ENCODE measurements at places on chromosomes 6 and 20. TPM values are rescaled to one million over a fixed set of nuclear protein-coding genes. Genes with fewer than 3 reads are reported as not detected.

GRCh38 chr6:105755885-105756284, 330.3 kb upstream of the PRDM1 start:
- DNase-seq: no peak

DNA sequence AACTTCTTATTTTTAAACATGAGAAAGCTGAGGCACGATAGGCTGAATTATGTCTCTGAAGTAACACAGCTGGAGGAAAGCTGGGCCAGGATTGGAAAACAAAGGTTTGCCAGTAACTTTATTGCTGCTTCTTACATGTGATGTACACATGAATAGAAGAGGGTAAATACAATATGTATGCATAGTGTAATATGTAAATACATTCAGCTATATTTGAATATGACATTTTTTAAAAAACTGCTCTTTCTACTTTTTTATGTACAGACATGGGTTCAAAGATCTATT, 90.2 kb downstream of the ADTRP start:
- no peak for DNase-seq

DNA sequence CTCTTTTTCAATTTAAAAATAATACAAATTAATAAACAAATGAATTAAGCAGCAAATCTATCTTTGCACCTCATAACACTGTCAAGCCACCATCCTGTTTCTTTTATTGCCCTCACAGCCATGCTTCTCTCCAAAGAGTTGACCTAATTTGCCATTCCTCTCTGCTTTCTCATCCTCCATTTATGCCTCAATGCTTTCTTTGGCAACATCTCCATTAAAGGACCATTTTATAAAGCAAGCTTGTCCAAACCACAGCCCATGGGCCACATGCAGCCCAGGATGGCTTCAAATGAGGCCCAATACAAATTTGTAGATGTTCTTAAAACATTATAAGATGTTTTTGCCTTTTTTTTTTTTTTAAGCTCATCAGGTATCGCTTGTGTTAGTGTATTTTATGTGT, 26.4 kb upstream of the MEI4 start:
- no peak for DNase-seq

GRCh38 chr20:46983466-46983865, 88.8 kb downstream of the EYA2 start:
- no peak for DNase-seq

DNA sequence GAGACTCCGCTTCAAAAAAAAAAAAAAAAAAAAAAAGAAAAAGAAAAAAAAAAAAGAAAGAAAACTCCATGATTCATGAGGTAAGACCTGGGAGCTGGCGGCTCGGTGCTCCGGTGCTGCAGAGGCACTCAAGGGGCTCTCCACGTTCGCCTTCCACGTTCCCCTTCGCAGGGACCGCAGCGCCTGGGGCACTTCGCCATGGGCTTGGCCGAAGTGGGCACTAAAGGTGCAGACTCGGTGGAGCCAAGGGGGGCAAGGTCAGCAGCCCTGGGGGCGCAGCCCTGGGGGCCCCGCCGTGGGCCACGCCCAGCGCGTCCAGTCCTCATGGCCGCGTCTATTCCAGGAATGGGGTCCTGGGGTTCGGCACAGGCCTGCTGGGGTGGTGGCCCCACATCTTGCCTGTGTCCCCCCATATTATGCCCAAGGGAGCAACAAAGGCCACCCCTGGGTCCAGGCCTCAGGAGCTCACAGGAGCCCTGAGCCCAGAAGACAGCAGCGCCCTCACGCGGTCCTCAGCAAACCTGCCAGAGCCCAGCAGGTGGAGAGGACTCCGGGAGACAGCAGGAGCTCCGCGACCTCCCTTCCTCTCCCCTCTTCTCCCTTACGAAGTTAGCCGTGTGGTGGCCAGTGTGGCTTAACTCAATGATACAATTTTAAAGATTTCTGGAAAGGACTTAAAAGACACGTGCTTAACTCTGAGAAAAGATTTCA, 21.9 kb downstream of the ZBTB46 start:
- no peak for DNase-seq

DNA sequence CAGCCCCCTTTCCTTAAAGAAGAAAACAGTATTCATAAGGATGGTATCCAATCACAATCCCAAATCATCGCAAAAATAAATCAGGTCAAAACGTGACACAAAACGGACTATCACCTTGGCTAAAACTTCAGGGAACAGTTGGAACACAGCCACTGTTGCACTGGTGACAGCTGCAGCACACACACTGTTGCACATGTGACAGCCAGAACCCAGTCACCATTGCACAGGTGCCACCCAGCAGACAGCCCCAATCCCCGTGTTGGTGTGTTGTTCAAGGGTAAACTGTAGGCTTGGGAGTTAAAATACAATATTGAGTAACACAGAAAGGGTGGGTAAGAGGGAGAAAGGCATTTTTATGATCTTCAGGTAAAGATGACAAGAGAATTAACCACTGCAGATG, 15.8 kb downstream of the PSMB1 start:
- no peak for DNase-seq

- peak; percentile 80 for DNase-seq
Observed at GRCh38 chr6:4135665-4136353, 434 bp upstream of the ECI2 start.

- DNase-seq: no peak
Observed at GRCh38 chr6:122008101-122008999, 391.1 kb upstream of the HSF2 start.

- DNase-seq: no peak
Observed at GRCh38 chr6:83257791-83258190, 64.6 kb downstream of the RWDD2A start.

GRCh38 chr20:39069976-39070375, 107.8 kb downstream of the DHX35 start:
- DNase-seq: no peak

GRCh38 chr6:130494729-130495128, 128.9 kb downstream of the TMEM200A start:
- DNase-seq: no peak

DNA sequence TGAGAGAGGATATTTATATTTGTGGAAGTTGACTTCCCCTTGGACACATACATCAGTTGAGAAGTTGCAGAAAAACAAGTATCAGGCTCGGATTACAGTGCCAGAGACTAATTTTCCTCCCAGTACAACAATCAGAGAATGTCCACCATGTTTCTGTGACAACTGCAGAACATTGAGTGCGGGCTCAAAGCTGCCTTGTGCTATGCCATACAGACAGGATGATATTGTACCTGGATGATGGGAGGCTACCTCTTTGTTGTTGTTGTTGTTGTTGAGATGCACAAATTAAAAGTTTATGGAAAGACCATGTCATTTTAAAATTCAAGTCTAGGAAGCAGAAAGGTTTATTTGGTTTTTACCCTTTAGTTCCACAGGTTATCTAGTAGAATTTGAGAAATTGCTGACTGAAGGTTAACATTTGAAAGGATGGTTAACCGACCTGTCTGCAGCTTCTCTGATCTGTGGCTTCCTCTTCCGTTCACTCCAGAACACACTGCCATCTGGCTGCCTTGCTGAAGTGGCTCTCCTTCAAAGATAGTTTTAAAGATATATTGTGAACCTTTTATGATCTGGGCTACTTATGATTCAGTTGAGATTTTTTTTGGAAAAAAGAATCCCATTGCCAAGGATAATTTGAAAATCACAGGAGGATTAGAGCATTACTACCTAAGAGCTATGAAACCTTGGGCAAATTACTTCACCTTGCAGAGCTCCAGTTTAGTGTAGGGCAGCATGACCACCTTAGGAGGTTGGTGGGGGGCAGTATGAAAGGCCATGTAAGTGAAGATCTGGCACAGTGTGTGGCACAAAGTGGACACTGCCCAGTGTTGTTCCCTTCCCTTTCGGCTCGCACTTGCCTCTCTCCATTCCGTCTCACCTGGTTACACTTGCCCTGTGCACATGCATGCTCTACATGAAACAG, 15.9 kb downstream of the TMEM200A start:
- DNase-seq: no peak

GRCh38 chr6:159079367-159079766, 34.6 kb upstream of the TAGAP start:
- no peak for DNase-seq

DNA sequence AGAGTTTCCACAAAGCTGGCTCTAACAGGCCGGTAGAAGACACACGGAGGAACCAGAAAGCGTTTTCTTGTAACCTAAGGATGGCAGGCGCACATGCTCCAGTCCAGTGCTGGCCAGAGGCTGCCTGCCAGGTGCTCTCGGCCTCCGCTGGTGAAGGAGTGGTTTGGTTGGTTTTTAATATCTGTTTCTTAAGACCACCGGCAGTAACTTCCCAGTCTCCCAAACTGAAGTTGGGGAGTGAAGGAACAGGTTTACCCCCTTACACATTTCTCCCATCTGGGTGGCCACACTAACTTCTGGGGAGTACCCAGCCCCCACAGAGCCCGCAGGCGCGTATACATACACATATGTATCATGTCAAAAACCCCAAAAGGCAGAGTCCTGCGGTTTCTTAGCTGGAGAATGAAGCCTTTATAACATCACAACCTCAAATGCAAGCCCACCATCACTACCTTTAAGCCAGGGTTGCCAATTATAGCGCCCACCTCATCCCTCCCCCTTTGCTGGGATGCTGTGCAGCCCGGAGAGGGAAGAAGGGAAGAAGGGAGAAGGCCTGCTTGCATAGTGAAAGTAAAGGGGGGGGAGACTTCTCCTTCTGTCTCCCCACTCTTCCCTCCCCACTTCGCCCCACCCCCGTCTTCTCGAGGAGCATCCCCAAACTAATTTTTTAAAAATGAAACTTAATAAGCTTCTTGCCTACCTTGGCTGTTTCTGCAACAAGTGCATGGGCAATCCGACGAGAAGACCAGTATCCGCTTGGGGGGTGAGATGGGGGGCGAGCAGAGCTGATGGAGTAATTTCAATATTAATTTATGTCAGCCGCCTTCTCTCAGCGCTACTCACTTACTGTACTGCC, 1.0 kb downstream of the TRERF1 start:
- DNase-seq: no peak

Gene FRS3
- total RNA-seq: 2.0 TPM

Gene ZFAND3
- 16.0 TPM for total RNA-seq

Gene PSORS1C1
- 1.8 TPM for total RNA-seq

Gene SULF2
- total RNA-seq: 4.3 TPM

Gene APOM
- total RNA-seq: 9.2 TPM

Gene FAM217A
- total RNA-seq: not detected

Gene SERPINB1
- 51.6 TPM for total RNA-seq

Gene CENPQ
- total RNA-seq: 14.4 TPM

All from Caki2 (cell line).